ENCODE measurements at places on chromosomes 7 and 10.

DNA sequence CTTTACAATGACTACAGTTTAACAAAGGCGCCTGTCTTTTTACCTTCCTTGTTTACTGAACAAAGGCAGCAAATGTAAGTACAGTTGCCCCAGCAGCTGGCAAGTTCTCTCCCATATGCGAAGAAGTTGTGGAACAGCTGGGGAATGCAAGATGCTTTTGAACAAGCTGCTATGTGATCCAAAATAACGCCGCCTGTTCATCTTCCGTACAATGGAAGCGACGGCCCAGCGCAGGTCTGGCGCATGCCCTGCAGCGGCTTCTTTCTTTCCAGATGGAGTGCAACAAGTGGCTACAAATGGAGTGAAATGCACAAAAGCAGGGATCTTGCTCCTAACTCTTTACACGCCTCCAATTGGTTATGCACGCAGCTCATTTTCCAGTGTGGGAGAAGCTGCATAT is 97.0 kb upstream of the SVIL start:
- DNase-seq, result no peak

- DNase-seq, result no peak
Observed at GRCh38 chr7:56291-56913, 136.0 kb upstream of the FAM20C start.

- DNase-seq, result no peak
Observed at GRCh38 chr10:7351894-7352293, 58.9 kb downstream of the SFMBT2 start.

- no peak for DNase-seq
Observed at GRCh38 chr10:101189461-101190401, 39.5 kb downstream of the LBX1 start.

DNA sequence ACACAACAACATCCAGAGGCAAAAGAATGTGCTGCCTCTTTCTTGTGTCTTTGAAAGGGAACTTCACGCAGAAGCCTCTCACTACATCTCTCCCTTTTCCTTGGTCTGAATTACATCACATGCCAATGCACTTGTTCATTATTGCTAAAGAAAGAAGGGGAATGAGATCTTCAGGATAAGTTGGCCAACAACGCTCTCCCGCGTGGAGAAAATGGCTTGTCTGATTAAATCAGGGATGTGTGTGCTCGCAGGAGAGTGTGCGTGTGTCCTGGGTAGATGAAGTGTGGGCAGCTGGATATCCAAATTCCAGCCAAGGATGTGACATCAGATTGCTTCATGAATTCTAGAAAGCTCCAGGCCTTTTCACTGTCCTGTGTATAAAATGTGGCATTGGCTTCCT is 541.6 kb upstream of the FZD8 start:
- no peak for DNase-seq

DNA sequence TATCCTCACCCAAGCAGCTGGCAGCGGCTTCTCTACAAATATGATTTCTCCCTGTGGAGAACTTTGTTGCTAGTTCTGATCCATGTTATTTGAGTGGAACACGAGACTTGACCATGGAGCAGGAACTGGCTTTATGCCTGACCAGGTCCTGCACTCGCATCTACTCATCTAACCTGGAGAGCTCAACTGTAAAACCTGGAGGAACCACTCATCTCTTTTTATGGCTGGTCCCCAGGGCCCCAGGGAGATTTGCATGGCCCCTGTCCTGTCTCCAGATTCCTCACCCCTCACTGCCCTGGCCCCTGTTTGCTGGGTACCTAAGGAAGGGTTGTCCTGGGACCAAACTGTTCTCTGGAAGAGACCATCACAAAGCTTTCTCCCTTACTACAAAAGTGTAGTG is 16.0 kb downstream of the TCAF1 start:
- DNase-seq, result no peak

GRCh38 chr7:28407651-28408050 is 4.7 kb upstream of the CREB5 start:
- no peak for DNase-seq

DNA sequence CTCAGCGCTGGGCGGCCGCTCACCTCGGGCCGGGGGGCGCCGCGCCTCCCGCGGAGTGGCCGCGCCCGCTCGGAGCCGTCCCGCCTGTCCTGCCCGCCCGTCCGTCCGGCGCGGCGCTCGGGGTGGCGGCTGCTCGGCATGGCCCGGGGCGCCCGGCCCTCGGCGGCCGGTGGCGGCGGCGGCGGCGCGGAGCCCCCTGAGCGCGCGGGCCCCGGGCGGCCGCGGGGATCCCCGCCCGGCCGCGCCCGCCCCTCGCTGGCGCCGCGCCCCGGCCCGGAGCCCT is 338 bp downstream of the SDK1 start:
- DNase-seq, result no peak

GRCh38 chr7:101140339-101140699 is 13.4 kb downstream of the SERPINE1 start:
- DNase-seq, result no peak

Measured in activated effector memory CD4-positive, alpha-beta T cell treated with Interleukin-2 at 50 U/mL for 16 hours (primary cell).